ENCODE measurements at places on chromosomes 12 and 14. TPM values are rescaled to one million over a fixed set of nuclear protein-coding genes. Genes with fewer than 3 reads are reported as not detected.

The PLEKHG7 gene
- total RNA-seq: not detected

The SLC8A3 gene
- 0.17 TPM for total RNA-seq

The TAS2R9 gene
- total RNA-seq: 0.11 TPM

The BMAL2 gene
- total RNA-seq: 29.3 TPM

The KRT85 gene
- not detected for total RNA-seq

The SLC38A4 gene
- total RNA-seq: 5.1 TPM

The SMOC1 gene
- total RNA-seq: 1.8 TPM

The RDH12 gene
- not detected for total RNA-seq

The MFAP5 gene
- total RNA-seq: 0.33 TPM

The OR10G3 gene
- not detected for total RNA-seq

The KRT71 gene
- total RNA-seq: not detected

The KRT82 gene
- total RNA-seq: not detected

The CRIP1 gene
- total RNA-seq: 0.86 TPM

The NUP107 gene
- 26.0 TPM for total RNA-seq

The KLRC1 gene
- total RNA-seq: not detected

The NRIP2 gene
- not detected for total RNA-seq

The KRT72 gene
- not detected for total RNA-seq

The GLS2 gene
- total RNA-seq: 0.11 TPM

The LUM gene
- not detected for total RNA-seq

The HEBP1 gene
- total RNA-seq: 29.0 TPM

The PIK3C2G gene
- total RNA-seq: 0.52 TPM

The SDR9C7 gene
- total RNA-seq: not detected

The PLEK2 gene
- total RNA-seq: 0.43 TPM

The GZMH gene
- not detected for total RNA-seq

The HCAR2 gene
- total RNA-seq: not detected

The CLEC9A gene
- total RNA-seq: not detected

The FGF23 gene
- total RNA-seq: not detected

The CLEC1B gene
- total RNA-seq: not detected

The KRT73 gene
- total RNA-seq: not detected

The CIT gene
- 2.7 TPM for total RNA-seq

The CLEC2D gene
- 2.2 TPM for total RNA-seq

The MAP1LC3B2 gene
- 0.43 TPM for total RNA-seq

The AGAP2 gene
- total RNA-seq: 0.22 TPM

The TAS2R7 gene
- 0.09 TPM for total RNA-seq

The LPAR5 gene
- under 0.01 TPM for total RNA-seq

The FAIM2 gene
- total RNA-seq: not detected

The HOXC5 gene
- total RNA-seq: not detected

The FITM1 gene
- total RNA-seq: 0.34 TPM

The PZP gene
- 0.11 TPM for total RNA-seq

The MRPL42 gene
- total RNA-seq: 71.7 TPM

The GPR162 gene
- total RNA-seq: 0.09 TPM

The FAM90A1 gene
- not detected for total RNA-seq

The RERGL gene
- total RNA-seq: not detected

The NRXN3 gene
- not detected for total RNA-seq

The PMCH gene
- not detected for total RNA-seq

The PEX5 gene
- 31.4 TPM for total RNA-seq

The AMIGO2 gene
- total RNA-seq: 1.3 TPM

The ATL1 gene
- 1.3 TPM for total RNA-seq
